Umbilical cord (tissue), 2 donors: ENCODE measurements at places on chromosomes 3 and 15. TPM values are rescaled to one million over a fixed set of nuclear protein-coding genes. Genes with fewer than 3 reads are reported as not detected.

The MORC1 gene
- 2.4 TPM for total RNA-seq

The PLS1 gene
- total RNA-seq, result 1.2 TPM

The KBTBD13 gene
- not detected for total RNA-seq

The SLC51B gene
- total RNA-seq, result not detected

The KCNAB1 gene
- 0.72 TPM for total RNA-seq

The GOLGA6L10 gene
- 4.3 TPM for total RNA-seq
